ENCODE measurements at places on chromosomes 7 and 10.

- DNase-seq, result no peak
Measured at GRCh38 chr10:6214612-6215011, 11.9 kb downstream of the PFKFB3 start.

- DNase-seq, result no peak
Measured at GRCh38 chr7:142583446-142583845, 165.8 kb upstream of the PRSS1 start.

GRCh38 chr7:43876976-43877745 is 7.8 kb upstream of the MRPS24 start:
- DNase-seq, result no peak

DNA sequence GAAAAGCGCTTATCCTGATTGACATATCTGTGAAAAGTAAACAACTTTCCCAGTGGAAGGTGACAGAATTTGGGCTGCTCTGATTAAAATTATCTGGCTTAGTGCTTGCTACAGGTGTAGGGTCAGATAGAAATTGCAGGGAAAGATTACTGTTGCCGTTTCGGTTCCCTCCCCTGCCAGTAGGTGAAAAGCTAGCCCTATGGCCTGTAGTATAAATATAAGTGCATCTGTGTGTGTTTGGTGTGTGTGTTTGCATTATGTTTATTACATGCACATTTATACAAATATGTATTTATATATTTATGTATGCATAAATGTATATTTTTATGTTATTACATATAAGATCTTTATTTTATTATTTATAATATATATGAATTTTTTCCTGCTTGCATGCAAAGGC is 72.3 kb upstream of the VOPP1 start:
- DNase-seq, result no peak

DNA sequence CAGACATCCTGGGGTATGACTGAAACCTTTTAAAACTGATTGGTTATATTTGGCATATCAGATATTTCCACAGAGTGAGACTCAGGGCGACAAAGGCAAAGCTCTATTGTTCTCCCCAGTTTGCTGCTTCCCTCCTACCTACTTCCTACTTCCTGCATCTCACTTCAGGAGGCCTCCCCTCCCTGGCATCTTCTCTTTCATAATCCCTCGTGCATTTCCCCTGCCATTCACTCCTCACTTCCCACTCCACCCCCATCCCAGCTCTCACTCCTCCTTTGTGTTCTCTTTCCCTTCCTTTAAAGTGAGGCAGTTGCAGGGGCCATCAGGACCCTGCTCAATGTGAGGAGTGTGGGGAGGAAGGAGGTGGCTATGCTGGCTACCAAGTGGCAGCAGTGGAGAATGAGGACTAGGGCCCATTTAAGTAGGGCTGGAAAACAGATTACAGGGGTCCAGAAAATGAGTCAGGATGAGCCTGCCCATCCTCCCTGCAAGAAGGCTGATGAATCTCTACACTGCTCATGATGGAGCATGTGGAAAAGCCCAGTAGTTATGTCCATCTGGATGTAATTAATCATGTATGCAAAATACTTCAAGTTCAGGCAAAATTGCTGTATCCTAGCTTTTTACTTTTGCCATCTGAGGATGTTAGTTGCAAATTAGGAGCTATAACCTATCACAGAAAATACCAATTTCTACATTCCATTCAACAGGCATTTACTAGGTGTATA is 311.8 kb upstream of the IMMP2L start:
- DNase-seq, result no peak

DNA sequence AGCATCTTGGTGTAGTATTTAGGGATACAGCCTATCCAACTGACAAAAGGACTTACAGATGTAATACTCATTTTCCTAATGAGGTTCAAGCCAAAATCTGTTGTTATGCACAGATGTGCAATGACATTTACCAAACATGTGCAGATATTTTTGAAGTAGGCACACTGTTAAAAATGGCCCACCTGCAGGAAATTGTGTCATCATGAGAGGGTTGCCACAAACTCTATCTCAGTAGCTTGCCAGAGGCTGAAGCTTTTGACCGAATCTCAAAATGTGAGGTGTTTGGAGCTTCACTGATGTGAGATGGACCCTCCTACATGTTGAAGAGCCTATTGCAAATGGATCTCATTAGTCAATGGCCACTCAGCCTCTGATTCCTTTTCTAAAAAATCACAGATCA is 89.7 kb upstream of the CSTF2T start:
- no peak for DNase-seq

DNA sequence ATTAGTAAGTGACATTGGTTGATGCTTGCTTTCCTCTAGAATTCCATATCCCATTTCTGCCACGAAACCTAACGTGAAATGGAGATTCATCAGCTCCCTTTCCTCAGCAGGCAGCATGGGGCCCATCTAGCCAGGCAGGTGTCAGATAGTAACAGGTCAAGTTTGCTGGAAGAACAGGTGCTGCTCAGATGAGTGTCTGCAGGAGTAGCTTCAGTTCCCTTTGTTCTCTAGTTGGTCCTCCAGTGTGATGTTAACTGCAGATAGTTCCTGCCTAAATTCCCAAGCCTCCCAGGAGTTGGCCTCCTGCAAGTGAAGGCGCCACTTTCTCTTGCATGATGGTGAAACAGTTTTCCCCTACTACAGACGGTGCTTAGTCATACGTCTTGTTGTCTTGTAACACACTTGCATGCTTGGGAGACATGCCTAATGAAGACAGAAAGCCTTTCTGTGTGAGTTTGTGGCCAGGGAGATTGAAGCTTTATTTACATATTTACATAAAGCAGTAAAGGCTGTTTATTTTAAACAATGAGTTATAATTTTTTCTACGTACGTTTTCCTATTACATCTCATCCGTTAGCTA is 175.4 kb downstream of the CHN2 start:
- peak; percentile 30 for DNase-seq

DNA sequence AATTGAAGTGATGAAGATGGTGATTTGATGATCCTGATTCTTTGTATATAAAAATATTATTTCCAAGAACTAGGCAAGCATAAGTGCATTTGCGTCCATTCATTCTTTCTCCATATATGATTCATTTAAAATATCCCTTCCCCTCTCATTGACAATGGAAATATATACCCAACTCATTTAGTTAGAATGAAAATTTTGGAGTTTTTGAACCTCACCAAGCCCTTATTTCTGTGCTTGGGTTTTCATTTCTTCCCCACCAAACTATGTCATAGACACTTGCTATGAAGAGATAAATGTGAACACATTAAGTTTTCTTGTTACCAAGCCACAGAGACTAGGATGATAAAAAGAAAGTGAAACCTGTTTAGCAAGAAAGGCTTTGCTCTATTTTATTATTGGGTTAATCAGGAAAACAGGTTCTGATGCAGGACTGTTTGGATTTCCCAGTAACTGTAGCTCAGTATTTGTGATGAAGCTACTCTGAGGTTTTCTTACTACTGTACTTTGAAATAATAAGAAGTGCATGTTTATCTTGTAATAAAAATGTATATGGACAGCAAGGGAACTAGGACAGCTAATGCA is 68.3 kb downstream of the ITGB1 start:
- no peak for DNase-seq

DNA sequence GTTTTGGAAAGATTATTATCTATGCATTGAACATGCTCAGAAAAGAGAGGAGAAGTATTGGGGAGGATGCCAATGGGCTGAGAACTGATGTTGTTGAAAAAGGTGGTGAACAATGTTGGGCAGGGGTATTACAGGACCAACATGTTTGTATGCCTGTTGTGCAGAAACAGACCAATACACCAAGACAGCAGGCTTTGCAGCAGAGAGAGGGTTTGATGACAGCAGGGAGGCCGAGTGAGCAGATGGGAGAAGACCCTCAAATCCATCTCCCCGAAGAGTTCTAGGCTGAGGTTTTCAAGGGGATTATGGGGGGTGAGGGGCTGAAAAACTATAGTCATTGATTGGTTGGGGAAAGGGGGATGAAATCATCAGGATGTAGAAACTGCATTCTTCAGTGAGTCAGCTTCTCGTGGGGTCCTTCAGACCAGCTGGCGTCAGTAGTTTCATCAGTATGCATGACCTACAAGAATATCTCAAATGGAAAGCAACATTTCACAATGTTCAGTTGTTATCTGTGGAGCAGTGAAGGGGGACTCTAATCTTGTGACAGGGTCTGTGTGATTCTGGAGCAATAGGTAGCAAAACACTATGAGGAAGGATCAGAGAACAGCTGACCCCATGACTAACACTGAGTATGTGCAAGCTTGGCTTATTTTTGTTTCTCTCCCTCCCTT is 167.8 kb downstream of the BAMBI start:
- no peak for DNase-seq

GRCh38 chr10:118764195-118764594 is 9.4 kb upstream of the CACUL1 start:
- DNase-seq, result no peak

Measured in NCI-H187 treated with DMSO at 0.1 percent for 48 hours (cell line).